Right cardiac atrium (tissue), 5 donors: ENCODE measurements at places on chromosomes 3 and 15. TPM values are rescaled to one million over a fixed set of nuclear protein-coding genes. Genes with fewer than 3 reads are reported as not detected.

DNA sequence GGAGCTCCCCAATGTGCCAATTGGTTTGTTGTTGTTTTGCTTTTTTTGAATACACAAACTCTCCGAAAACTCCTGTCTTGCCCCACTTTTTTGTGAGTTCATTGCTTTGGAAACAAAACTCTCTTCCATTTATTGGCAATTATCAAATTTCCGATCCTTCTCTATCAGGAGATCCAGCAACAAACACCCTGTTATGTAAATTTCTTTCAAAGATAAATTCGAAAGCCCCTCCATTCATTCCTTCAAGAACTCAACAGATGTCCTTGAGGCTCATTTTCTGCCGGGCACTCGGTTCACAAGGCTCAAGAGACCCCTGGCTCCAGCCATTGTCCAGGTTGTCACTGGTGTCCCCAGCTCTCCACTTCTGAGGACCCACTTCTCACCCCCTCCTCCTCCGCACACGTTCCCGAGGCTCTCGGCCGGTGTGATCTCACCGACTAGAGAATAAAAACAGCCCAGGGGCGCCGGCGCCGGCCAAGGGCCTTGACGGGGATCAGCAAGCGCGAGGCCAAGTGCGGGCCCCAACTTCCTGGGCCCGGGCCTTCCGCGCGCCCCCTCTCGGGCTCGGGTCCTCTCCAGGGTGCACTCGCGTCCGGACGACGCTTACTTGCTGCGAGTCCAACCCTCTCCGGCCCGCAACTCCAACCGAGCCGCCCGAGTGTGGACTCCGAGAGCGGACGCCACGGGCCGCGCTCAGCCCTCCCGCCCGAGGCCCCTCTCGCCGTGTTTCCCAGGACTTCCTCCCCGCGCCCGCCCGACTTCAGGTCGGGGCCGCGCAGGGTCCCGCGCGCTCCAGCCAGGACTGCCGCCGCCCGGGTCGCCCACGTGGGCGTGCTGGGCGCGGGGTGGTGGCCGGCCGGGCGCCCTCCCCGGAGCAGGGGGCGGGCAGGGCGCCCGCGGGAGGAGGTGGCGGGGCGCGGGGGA is 533 bp upstream of the SMAD3 start:
- DNase-seq: peak; percentile 71

- DNase-seq: no peak
Observed at GRCh38 chr3:12588039-12589009, 31.4 kb downstream of the MKRN2 start.

DNA sequence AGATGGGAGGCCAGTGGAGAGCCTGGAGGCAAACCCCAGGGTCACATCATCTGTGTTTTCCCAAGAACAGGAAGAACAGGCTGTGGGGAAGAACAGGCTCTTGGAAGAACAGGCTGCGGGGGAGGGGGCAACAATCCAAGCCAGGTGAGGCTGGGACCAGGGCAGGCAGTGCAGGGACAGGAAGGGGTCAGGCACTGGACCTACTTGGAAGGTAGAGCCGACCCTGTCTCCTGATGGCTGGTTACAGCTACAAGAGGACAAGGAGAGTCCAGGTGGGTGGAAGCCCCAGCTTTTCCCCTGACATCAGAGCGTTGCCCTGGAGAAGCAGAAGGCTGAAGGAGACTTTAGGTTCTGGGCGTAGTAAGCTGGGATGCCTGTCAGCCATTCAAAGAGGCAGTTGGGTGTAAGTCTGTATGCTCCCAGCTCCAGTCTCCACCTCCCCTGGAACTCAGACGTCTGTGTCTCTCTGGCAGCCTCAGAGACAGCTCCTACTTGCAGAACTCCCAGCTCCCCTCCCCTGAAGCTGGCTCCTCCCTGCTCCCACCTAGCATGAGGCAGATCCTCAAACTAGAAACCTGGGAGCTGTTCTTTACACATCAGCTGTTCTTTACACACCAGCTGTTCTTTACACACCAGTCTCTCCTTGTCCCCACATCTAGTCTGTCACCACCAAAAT is 130.9 kb downstream of the DNAJB8 start:
- no peak for DNase-seq

GRCh38 chr3:117454908-117455307 is 745.3 kb downstream of the TUSC7 start:
- no peak for DNase-seq

DNA sequence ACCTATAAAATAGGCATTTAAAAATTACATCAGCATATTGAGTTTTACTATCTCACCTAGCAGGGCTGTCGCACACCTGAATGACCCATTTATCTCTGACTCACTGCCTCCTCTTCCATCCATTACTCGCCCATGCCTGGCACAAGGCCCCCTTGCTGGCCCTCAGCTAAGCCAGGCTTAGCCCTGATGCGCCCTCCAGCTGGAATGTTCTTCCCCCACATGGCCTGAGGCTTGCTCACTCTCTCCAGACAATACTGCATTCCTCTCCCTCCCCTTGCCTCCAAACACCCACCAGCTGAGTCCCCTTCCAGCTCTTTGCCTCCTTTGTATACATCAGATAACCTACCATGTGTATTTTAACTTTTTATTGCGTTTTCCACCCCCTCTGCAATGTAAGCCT is 7.2 kb downstream of the SH3BP5 start:
- peak; percentile 69 for DNase-seq

- DNase-seq: no peak
Observed at GRCh38 chr3:47794544-47794943, 8.4 kb upstream of the DHX30 start.

DNA sequence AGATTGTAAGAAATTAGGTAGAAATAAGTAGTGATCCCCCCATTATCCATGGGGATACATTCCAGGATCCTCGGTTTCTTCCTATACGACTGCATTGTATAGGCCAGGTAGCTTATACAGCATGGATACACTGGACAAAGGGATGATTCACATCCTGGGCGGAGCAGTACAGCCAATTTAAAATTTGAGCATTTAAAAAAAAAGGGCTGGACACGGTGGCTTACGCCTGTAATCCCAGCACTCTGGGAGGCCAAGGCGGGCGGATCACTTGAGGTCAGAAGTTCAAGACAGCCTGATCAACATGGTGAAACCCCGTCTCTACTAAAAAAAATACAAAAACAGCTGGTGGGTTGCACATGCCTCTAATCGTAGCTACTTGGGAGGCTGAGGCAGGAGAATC is 976 bp upstream of the ARGFX start:
- no peak for DNase-seq

Gene PODXL2
- 2.1 TPM for total RNA-seq

GRCh38 chr3:62238003-62238402 is 135.3 kb downstream of the FEZF2 start:
- DNase-seq: no peak

- peak; percentile 86 for DNase-seq
Observed at GRCh38 chr15:89018207-89018606, 70.0 kb upstream of the ABHD2 start.

GRCh38 chr3:15711281-15711680 is 86.5 kb downstream of the ANKRD28 start:
- DNase-seq: no peak

DNA sequence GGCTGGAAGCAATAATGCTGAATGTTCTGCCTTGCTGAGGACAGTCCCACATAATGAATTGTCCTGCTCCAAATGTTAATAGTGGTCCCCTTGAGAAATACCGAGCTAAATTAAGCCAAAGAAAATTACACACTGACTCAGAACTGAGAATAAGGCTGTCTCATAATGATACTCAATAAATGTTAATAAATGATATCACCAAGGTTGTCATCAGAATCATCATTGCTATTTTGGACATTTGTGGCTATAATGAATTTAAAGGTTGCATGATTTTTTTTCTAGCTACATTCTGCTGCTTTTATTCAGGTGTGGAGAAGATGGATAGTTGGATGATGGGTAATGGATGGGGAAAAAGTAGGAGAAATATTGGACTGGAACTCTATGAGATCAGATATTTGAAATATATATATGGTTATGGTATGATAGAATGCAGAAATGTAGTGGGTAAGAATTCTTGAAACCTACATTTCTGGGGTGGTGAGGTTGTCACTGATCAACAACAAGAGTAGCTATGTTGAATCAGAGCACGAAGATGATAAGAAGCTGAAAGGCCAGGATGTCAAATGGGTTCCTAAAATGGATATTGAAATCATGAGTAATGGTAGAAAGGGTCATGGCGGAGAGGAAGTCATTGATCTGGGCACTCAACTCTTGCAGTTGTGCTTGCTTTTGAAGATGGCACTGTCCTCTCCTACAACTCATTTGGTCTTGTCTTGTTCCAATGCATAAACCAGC is 12.8 kb downstream of the CHST2 start:
- DNase-seq: no peak

DNA sequence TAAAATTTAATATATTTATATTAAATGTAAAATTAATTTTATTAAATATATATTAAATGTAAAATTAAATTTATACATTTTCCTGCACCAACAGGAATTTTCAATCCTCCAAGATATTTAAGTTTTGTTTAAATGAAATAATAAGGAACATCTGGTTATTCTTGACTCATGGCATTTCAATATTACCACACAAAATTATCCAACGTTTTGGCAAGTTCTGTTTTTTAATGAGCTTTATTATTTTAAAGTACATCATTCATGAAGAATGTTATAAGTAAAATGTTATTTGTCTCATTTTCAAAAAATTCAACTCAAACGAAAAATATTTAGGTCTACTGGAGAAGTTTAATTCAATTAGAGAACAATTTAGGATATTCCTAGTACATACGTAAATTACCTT is 811.4 kb downstream of the NAALADL2 start:
- no peak for DNase-seq

DNA sequence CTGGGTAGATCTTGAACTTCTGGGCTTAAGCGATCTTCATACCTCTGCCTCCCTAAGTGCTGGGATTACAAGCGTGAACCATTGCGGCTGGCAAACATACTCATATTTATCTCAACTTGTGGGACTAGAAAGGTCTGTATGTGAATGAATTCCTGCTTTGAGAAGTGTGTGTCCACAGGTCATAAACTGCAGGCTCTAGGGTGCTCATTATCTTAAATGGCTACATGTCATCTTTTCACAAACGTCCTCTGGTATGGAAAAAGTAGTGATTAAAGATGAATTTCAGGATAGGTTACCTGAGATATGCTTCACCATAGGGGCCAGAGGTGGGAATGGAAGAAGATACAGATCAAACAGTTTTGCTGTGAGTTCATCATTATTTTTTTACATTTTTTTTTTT is 7.8 kb upstream of the HDAC11 start:
- DNase-seq: no peak

DNA sequence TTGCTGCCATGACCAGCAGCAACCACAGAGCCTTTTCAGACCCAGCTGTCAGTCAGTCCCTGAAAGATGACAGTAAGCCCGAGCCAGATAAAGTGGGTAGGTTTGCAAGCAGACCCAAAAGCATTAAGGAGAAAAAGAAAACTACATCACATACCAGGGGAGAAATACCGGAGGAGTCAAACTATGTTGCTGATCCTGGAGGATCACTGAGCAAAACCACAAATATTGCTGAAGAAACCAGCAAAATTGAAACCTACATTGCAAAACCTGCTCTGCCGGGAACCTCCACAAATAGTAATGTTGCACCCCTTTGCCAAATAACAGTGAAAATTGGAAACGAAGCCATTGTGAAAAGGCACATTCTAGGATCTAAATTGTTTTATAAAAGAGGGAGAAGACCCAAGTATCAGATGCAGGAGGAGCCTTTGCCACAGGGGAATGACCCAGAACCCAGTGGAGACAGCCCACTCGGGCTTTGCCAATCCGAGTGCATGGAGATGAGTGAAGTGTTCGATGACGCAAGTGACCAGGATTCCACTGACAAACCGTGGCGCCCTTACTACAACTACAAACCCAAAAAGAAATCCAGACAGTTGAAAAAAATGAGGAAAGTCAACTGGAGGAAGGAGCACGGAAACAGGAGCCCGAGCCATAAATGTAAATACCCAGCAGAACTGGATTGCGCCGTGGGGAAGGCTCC is 42.1 kb upstream of the RASA2 start:
- no peak for DNase-seq

GRCh38 chr3:184889312-184889904 is 77.4 kb downstream of the VPS8 start:
- no peak for DNase-seq

Gene TMEM266
- not detected for total RNA-seq

GRCh38 chr15:53978253-53978906 is at the start of gene UNC13C:
Gene UNC13C (plus strand): TSS chr15:53978441. CDS start chr15:54012904, 34,463 bp downstream.
- DNase-seq: peak; percentile 67

- DNase-seq: no peak
Observed at GRCh38 chr3:52934630-52935530, 37.5 kb upstream of the STIMATE start.
